ENCODE measurements at places on chromosomes 2 and 18. TPM values are rescaled to one million over a fixed set of nuclear protein-coding genes. Genes with fewer than 3 reads are reported as not detected.

Gene GAL3ST2
- not detected for total RNA-seq

Gene ZNF385B
- total RNA-seq, result 0.89 TPM

Gene SIX2
- total RNA-seq, result 0.60 TPM

Gene MYO5B
- 30.3 TPM for total RNA-seq

Gene HOXD12
- not detected for total RNA-seq

Gene MEP1B
- total RNA-seq, result not detected

Gene CD8B
- total RNA-seq, result not detected

DNA sequence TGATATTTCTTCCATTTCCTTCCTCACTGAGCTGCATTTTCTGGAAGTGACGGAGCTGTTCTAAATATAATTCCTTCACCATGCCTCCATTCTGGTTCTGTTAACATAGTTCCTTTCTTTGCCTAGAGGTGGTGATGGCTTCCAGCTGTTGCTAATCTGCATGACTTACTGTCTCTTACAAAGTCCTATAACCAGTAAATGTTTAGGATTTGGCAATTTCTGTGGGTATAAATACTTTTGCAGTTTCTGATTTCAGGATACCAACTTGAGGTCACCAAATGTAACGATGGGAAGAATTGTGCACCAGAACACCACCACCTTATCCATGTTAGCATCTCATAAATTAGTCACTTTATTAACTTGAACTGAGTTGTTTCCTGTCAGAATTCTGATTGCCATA is 101.7 kb upstream of the FN1 start:
- DNase-seq, result no peak

- DNase-seq, result no peak
Measured at GRCh38 chr18:78726326-78727056, 253.1 kb upstream of the SALL3 start.

DNA sequence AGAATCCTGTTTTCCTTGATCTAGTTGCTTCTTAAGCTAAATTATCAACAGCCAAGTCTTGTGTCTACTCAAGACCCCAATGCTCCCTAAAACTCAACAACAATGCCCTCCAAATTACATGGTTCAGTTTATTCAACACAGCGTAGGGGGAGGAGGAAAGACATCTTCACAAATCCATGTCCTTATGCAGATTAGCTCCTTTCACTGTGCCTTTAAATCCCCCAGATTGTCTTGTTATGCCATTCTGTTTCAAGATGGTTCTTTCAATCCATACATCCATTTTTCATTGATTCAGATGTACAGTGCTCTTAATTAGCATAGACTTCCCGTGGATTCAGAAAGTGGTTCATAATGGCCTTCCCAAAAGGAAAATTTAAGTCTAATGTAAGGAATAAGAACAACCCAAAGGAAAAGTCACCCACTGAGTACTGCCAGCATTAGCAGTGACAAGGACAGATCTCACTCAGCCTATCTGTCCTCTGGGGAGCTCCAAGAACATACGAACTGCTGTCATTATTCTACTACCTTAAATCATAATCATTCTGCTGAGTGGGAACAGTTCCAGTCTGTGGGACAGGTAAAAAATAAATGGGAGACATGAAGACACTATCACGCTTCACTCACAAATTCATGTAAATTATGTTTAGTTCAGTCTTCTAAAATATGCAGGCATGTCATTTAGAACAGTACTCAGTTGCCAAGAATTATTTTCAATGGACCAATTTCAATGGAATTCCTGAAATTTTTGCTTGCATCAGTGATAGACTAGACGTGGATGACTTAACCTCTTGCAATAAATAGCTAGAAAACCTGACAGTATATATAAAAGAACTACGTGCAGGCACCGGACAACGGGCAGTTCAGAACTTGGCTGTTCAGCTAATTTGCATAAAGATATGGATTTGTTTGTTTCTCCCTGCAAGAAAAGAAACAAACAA is 58.9 kb upstream of the RNU4ATAC start:
- DNase-seq, result no peak

DNA sequence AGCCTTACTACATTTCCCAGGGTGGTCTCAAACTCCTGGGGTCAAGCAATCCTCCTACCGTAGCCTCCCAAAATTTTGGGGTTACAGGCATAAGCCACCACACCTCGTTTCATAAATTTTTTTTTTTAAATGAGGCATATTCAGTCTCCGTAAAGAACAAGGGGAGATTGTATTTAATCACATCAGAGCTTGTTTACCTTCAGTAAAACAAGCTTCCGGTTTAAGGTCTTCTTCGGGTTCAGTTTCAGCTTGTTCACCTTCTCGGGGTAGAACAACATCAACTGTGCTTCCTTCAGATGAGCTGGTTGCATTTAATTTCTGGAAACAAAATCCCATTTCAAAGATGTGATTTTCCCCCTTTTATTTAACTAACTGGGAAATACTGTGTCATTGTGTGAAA is 88.6 kb downstream of the SCN3A start:
- DNase-seq, result no peak

- DNase-seq, result no peak
Measured at GRCh38 chr18:58311390-58311789, 267.4 kb downstream of the NEDD4L start.

DNA sequence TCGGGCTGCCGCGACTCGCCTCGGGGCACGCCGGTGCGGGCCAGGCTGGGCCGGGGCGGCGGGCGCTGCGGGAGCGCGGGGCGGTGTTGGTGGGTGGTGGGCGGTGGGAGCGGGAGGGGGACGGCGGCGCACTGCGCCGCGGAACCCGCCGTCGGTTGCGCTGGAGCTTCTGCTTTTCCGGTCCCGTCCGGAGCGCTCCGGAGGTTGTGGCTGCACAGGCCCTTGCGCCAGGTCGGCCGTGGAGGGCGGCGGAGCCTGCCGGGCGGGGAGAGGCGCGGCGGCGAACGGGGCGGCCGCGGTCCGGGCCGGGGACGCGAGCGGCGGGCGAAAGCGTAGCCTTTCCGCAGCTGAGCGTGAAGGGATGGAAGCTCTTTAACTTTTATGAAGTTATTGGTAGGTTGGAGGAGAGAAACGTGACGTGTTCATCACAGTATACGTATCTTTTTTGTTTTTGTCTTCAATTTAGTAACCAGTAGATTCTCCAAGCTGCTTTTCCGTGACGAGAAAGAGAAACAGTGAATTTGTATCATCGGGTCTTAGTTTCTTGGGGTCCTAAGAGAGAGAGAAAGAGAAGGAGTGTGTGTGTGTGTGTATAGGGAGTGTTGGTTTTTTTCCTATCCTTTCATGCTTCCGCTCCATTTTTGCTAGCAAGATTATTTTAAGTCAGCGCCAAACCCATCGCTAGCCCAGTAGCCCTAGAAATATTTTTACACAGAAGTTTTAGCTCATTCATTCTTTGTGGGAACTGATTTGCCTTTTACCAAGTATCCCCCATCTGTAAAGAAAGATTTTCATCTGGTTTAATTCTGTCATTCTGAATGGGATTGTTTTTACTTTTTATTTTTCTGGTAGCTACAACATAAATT is 535 bp downstream of the ATG4B start:
- no peak for DNase-seq

DNA sequence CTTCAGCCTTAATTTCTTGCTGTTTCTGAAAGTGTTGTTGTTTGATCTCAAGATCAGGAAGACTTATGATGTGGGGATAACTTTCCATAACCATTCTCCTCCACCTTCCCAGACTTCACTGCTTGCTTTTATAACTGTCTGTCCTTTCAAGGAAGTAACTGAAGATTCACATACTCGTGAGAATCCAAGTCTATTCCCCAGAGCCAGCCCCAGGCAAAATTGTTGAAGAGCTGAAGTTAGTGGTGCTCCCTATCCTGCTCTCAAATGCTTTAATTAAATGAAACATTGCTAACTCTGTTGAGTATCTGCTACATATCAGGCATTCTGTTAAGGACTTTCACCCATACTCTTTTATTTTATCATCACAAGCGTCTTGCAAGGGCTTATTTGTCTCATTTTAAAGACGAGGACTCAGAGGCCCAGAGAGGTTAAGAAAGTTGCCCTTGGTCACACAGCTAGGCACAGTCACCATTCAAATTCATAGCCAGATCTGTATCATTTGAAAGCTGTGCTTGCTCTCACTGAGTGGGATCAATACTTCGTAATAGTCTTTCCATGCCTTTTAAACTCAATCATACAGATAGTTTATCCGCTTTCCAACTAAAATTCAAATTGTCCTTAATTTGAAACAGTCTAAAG is 189.8 kb upstream of the TCF4 start:
- DNase-seq, result no peak

DNA sequence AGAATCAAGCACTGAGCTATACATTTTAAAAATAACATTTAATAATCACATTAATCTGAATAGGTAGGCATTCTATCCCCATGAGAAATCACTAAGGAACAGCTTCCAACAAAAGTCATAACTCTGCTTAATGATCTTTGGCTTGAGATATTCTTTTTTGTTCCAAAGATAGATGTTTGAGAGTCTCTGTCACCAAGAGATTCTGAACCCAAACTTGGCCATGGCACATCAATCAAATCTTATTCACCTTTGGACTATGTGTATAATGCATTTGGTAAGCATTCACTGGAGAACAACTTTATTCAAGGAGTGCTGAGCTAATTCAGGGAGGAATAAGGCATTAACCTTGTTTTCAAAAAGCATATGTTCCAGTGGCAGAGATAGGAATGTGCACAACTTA is 743.3 kb downstream of the SLC4A3 start:
- no peak for DNase-seq

- no peak for DNase-seq
Measured at GRCh38 chr2:25453199-25453905, 111.6 kb upstream of the DNMT3A start.

DNA sequence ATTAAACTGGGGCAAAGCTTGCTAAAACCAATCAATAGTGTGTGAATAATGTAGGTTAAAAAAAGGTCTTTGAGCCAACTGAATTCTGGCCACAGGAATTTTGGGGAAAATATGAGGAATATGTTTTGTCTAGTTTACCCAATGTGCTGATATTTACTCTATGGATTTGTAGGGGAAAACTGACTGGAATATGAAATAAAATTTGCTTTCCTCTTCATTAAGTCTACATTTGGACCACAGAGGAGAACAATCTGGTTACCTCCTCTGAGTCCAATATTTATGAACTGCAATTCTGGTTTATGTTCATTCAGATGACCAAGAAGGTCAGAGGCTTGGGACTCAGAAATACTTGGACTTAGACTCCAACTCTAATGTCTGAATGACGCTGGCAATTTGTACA is 1042.2 kb upstream of the CNTNAP5 start:
- DNase-seq, result no peak

GRCh38 chr2:136093583-136093982 is 24.4 kb downstream of the CXCR4 start:
- no peak for DNase-seq

DNA sequence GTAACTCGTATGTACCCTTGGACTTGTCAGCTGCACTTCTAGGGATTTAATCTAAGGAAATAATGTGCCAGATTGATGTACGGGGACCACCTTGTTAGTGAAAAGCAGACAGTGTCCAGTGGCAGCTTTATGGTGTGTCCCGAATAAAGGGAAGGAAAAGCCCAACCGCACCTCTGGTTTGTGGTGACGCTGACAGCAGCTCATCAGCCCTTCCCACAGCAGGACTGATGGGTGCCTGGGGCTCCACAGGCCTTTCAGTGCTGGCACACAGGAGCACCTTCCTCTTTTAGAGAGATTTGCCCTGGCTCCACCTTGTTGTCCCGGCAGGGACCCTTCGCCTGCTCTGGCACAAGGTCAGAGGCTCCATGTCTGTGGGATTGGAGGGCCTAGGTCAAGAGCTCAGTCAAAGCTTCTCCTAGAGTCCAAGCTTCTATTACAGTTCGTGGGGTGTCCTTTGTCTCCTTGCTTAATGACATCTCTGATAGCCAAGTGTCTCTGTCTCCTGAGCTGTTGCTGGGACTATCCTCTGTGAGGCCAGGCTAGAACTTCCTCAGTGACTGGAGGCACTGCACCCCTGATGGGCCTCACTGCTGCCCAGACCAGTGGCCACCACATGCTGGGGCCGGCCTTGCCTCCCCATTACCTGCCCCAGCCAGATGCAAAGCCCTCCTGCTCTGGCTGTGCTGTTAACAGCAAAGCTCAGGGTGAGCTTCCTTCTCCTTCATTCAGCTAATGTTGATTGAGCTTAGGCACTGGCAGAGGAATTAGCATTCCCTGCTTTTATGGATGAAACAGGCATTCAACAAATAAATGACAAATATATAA is 33.0 kb upstream of the SCLY start:
- no peak for DNase-seq

Measured in suprapubic skin (tissue), 4 donors.